ENCODE measurements at places on chromosomes 4 and X. TPM values are rescaled to one million over a fixed set of nuclear protein-coding genes. Genes with fewer than 3 reads are reported as not detected.
A peak's percentile ranks its signal among the peaks of the same experiment; 100 is the strongest.

- H3K36me3 ChIP-seq = no peaks in the 10 kb centered on the region
- peaks cover 3% of the 10 kb centered on the region for H3K27me3 ChIP-seq
- DNase-seq = no peak
- no peak overlapping the region for H3K27ac ChIP-seq
- H3K4me1 ChIP-seq = no peaks in the 10 kb centered on the region
Observed at GRCh38 chr4:177770776-177771175, 328.5 kb upstream of the AGA start.

DNA sequence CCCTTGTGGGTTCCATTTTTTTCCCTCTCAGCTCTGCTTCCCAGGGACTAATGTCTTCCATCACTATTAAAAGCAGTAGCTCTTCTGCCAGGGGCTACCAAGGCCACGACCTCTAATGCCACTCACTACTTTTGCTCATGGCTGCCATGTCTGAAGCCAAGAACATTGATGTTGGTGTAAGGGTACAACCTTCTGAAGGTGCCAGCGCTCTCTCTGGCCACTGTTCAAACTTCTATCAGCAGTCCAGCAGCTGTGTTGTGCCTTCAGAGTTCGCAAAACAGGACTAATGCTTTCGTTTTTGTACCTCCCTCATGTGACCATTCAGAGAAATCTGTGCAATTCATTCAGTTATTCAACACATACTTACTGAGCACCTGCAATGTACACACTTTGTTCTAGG is 121.5 kb upstream of the ENPEP start:
- H3K27ac ChIP-seq = no peak overlapping the region
- DNase-seq = no peak
- no peaks in the 10 kb centered on the region for H3K36me3 ChIP-seq
- no peak overlapping the region for H3K4me3 ChIP-seq
- H3K27me3 ChIP-seq = peaks cover 31% of the 10 kb centered on the region
- H3K4me1 ChIP-seq = no peaks in the 10 kb centered on the region

GRCh38 chrX:46180258-46180687 is 364.9 kb downstream of the ZNF674 start:
- no peaks in the 10 kb centered on the region for H3K27me3 ChIP-seq
- H3K4me3 ChIP-seq = no peak overlapping the region
- DNase-seq = no peak
- H3K27ac ChIP-seq = peak overlapping the region; percentile 67
- no peaks in the 10 kb centered on the region for H3K36me3 ChIP-seq

STAG2 gene
- 73.4 TPM for total RNA-seq

- DNase-seq = no peak
- H3K27me3 ChIP-seq = peaks cover 17% of the 10 kb centered on the region
- no peaks in the 10 kb centered on the region for H3K36me3 ChIP-seq
- H3K4me1 ChIP-seq = peaks cover 15% of the 10 kb centered on the region
- H3K4me3 ChIP-seq = no peak overlapping the region
Observed at GRCh38 chr4:37909332-37910090, 18.6 kb downstream of the TBC1D1 start.

DNA sequence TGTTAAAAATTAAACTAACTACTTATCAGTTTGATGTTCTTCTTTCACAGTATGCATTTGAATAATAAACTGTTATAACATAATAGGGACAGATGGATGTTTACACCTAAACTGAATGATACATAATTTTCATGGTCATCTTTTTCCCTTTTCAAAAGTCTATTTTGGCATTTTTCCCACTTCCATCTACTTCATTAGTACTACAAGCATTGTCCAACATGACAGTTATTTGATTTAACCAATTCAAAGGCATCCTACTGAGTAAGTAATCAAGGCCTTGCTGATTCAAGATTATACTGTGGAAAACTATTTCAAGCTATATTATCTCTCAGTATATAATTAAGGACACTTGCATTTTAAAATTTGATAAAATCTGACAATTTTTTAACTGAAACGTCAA is 212.9 kb downstream of the FAT4 start:
- no peak overlapping the region for H3K4me3 ChIP-seq
- no peaks in the 10 kb centered on the region for H3K27me3 ChIP-seq
- no peak for DNase-seq
- no peaks in the 10 kb centered on the region for H3K36me3 ChIP-seq
- H3K27ac ChIP-seq = no peak overlapping the region
- H3K4me1 ChIP-seq = peaks cover 2% of the 10 kb centered on the region

DNA sequence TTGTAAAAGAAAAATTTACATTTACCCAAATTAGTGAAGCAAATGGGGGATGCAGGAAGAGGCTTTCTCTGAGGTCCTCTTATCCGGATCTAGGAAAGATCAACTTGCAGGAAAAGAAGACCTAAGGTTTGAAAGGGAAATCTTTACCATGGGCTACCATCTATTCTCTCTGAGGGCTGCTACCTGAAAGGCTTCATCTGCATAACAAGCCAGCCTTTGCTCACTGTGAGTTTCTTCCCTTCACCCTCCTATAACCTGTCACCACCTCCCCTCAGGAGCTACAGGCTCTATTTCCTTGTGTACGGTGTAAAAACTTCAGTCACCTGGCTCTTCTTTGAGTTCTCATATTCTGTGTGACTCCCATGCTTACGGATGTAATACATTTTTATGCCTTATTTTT is 118.6 kb upstream of the BEND4 start:
- no peaks in the 10 kb centered on the region for H3K4me1 ChIP-seq
- DNase-seq = no peak
- H3K27ac ChIP-seq = no peak overlapping the region
- no peak overlapping the region for H3K4me3 ChIP-seq
- H3K27me3 ChIP-seq = peaks cover 8% of the 10 kb centered on the region

GPRIN3 gene
- not detected for total RNA-seq

DNA sequence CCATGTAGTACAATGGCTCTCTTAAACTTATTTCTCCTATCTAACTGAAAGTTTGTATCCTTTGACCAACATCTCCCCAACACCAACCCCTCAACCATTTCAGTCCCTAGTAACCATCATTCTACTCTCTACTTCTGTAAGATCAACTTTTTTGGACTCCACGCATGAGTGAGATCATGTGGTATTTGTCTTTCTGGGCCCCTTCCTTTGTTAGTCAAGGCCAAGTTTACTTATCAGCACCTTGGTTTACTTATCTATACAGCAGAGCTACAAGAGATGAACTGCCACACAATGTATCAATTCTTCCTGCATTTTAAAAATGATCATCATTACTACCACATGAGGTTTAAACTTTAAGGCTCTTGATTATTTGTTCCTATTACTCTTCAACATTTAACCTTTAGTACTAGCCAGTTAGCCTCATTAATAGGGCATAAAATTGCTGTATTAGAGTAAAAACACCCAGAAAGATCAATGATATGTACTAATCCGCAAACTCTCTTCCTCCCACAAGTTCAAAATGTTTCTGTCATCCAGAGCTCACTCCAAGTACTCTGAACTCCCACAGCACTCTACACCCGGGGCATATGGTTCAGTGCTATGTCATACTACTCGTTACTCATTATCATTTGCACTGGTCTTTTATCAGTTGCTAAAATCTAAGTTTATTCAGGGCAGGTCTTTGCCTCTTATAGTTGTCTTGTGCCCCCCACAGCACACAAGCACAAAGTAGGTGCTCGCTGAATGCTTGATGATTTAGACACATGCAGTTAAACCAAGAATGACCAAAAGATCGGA is 145.7 kb upstream of the ADAMTS3 start:
- no peak overlapping the region for H3K4me3 ChIP-seq
- H3K4me1 ChIP-seq = no peaks in the 10 kb centered on the region
- DNase-seq = no peak
- H3K36me3 ChIP-seq = no peaks in the 10 kb centered on the region
- H3K27me3 ChIP-seq = peaks cover 27% of the 10 kb centered on the region

GRCh38 chr4:41144812-41145211 is 69.5 kb downstream of the APBB2 start:
- DNase-seq = no peak
- H3K27ac ChIP-seq = peak overlapping the region; percentile 98
- peaks cover 2% of the 10 kb centered on the region for H3K36me3 ChIP-seq
- H3K4me3 ChIP-seq = no peak overlapping the region

EVC2 gene
- 3.1 TPM for total RNA-seq

GRCh38 chr4:10048941-10049697 is 27.8 kb upstream of the SLC2A9 start:
- H3K36me3 ChIP-seq = no peaks in the 10 kb centered on the region
- no peaks in the 10 kb centered on the region for H3K4me1 ChIP-seq
- no peaks in the 10 kb centered on the region for H3K27me3 ChIP-seq
- peak; percentile 27 for DNase-seq
- H3K4me3 ChIP-seq = no peak overlapping the region
- H3K27ac ChIP-seq = no peak overlapping the region

GRCh38 chr4:8136529-8136928 is 22.1 kb downstream of the ABLIM2 start:
- no peaks in the 10 kb centered on the region for H3K36me3 ChIP-seq
- H3K27ac ChIP-seq = no peak overlapping the region
- DNase-seq = no peak

Measured in osteocyte (in vitro differentiated cells).